Glutamatergic neuron (in vitro differentiated cells): ENCODE measurements at places on chromosomes 2 and 18. TPM values are rescaled to one million over a fixed set of nuclear protein-coding genes. Genes with fewer than 3 reads are reported as not detected.

Gene GPR39
- 1.0 TPM for total RNA-seq

Gene DYNAP
- not detected for total RNA-seq

Gene PFN4
- total RNA-seq = not detected

Gene TMEM37
- not detected for total RNA-seq

Gene TEX44
- not detected for total RNA-seq

Gene GRP
- not detected for total RNA-seq

Gene KATNAL2
- 2.4 TPM for total RNA-seq

Gene LIPG
- total RNA-seq = 10.2 TPM

Gene TTN
- 0.34 TPM for total RNA-seq

Gene GPR45
- 0.44 TPM for total RNA-seq

Gene CDK15
- 0.61 TPM for total RNA-seq

Gene NRP2
- 89.0 TPM for total RNA-seq

Gene HOXD10
- not detected for total RNA-seq

Gene TGFA
- total RNA-seq = 4.7 TPM

Gene RAB10
- 168 TPM for total RNA-seq

Gene SERPINB12
- not detected for total RNA-seq

Gene D2HGDH
- 12.5 TPM for total RNA-seq

Gene TRIM43
- total RNA-seq = 2.3 TPM

Gene AGXT
- not detected for total RNA-seq

Gene ARID5A
- 3.5 TPM for total RNA-seq

Gene POMC
- 0.29 TPM for total RNA-seq

Gene NPAS2
- 0.54 TPM for total RNA-seq

Gene GALNT14
- 14.4 TPM for total RNA-seq

Gene GPR75
- total RNA-seq = 5.6 TPM

Gene C1QL2
- not detected for total RNA-seq

Gene RBFA
- total RNA-seq = 94.6 TPM

Gene RHBDD1
- 29.9 TPM for total RNA-seq

Gene EDAR
- total RNA-seq = not detected

Gene SF3B6
- 76.5 TPM for total RNA-seq

Gene C2orf81
- total RNA-seq = 3.7 TPM

Gene VWC2L
- total RNA-seq = 0.15 TPM

Gene FAM124B
- 1.3 TPM for total RNA-seq

Gene ZNF804A
- 23.1 TPM for total RNA-seq

Gene TBR1
- not detected for total RNA-seq
